ENCODE measurements at places on chromosomes 4 and X.

DNA sequence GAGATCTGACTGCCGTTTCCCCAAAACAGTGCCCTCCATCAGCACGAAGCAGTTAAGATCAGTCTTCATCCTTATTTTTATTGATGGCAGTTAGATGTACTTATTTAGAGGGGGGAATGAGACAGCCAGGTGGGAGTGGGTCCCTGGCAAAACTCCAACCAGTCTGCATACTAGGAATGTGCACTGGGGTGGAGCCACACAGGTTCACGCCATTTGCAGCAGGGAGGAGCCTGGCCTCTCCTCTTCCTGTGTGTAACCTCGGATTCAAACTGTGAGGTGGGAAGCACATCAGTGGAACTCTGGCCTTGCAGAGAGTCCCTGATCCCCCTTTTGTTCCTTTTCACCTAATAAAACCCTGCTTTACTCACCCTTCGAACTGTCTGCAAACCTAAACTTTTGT, 987.7 kb upstream of the GRIA3 start:
- no peak for DNase-seq

GRCh38 chr4:143359644-143360193, 23.0 kb downstream of the GAB1 start:
- no peak for DNase-seq

- no peak for DNase-seq
Measured at GRCh38 chrX:138519296-138519695, 192.2 kb downstream of the FGF13 start.

DNA sequence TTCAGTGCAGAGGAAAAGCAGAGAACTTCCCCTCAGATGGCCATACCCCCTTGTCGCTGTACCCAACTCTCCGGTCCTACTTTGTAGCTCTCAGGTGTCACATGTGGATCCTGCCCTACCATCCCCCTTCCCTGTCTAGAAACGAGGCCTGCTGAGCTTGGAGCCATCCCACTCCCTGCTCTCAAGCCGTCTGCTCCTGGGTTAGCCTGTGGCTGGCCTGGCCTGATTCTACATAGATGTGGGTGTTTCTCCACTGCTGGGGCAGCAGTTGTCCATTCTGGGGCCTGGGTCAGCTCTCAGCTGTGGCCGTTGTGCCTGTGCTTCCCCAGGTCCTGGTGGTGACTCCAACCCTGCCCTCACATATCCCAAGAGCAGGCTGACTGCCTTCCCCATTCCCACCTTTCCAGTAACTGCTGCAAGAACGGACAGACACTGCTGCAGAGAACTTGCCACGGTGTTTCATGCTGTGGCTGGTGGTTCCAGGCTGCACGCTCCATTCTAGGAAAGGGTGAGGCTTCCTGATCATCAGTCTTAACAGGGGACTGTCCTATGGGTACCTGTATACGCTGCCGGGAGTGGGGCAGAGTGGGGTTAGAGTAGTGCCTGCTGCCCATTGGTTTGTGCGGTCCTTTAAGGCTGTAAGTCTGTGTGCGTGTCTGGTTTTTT, 3.6 kb downstream of the IL9R start:
- no peak for DNase-seq

DNA sequence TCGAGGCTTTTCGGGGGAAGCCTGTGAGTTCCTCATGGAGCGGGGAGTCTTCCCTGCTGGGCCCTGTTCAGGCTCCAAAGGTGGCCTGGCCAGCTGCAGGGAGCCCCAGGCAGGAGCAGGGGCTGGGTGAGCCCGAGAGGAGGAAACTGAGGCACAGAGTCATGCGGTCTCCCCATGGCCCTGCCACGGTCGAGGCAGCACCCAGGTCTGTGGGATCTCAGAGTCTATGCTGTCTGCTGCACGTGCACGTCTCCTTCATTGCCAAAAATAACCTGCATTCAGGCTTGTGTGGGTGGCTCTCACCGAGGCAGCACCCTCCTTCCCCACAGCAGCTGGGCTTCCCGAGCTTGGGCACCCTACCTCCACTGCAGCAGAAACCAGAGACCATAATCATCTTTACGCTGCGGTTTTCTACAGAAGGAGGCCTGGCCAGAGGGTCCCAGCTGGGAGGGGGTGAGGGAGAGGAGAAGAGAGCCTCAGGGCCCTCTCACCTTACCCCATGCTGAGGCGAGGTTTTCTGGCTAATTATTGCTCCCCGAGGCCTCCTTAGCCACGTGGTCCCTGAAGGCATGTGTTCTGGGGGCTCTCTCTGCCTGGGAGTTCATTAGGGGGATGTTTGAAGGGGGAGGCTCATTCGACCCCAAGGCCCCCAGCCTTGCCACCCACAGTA, 64.3 kb downstream of the CPZ start:
- DNase-seq: no peak
